ENCODE measurements at places on chromosomes 7 and 10. TPM values are rescaled to one million over a fixed set of nuclear protein-coding genes. Genes with fewer than 3 reads are reported as not detected.

Gene SPDYE9
- not detected for total RNA-seq

Gene GRID2IP
- 0.04 TPM for total RNA-seq

Gene SPDYE16
- not detected for total RNA-seq

Gene PAX4
- not detected for total RNA-seq

Gene KNDC1
- total RNA-seq = not detected

Gene CDHR3
- total RNA-seq = 1.4 TPM

Gene DLG5
- total RNA-seq = 10.2 TPM

Gene OR2A42
- under 0.01 TPM for total RNA-seq

Gene SCART1
- total RNA-seq = 0.73 TPM

Gene CDK1
- 44.6 TPM for total RNA-seq

Gene ZNF273
- total RNA-seq = 3.3 TPM

Gene FRA10AC1
- total RNA-seq = 5.7 TPM

Gene GBX1
- not detected for total RNA-seq

Data from pulmonary artery endothelial cell (primary cell).